ENCODE measurements at places on chromosomes 1 and 21.

GRCh38 chr1:27760426-27760825 lies 12.6 kb upstream of the STX12 start:
- DNase-seq = peak; percentile 39

DNA sequence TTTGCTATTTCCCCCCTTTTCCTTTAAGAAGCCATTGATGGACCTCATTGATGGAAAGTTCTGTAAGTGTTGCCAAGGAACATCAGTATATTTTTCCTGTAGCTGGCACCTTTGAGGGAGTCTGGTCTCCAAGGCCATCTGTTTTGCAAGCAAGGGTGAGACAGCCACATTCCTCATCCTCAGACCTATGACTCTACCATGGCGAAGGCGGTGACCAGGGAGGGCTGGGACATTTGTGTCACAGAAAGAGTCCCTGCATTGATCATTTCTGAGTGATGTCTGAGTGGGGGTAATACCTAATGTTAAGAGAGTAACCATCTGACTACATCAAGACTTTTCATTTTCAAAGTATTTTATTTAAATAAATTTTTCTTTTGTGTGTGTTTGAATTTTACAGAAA lies 35.4 kb downstream of the KIAA0040 start:
- DNase-seq = no peak

- no peak for DNase-seq
Measured at GRCh38 chr1:221756830-221757551, 15.1 kb upstream of the DUSP10 start.

- no peak for DNase-seq
Measured at GRCh38 chr1:186144505-186144904, 230.5 kb downstream of the TPR start.

- peak; percentile 30 for DNase-seq
Measured at GRCh38 chr1:88891951-88892340, 579 bp upstream of the GTF2B start.

DNA sequence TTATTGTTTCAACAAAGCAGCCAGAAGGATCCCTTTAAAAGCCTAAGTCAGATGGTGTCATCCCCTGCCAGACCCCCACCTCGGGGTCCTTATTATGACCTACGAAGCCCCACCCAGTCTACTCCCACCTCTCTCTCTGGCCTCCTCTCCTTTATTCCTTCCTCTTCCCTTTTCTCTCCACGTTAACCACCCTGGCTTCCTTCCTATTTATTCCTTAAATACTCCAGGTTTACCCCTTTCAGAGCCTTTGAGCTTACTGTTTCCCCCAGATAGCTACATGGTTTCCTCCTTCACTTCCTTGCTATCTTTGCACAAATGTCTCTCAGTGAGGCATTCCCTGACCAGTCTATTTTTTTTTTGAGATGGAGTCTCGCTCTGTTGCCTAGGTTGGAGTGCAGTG lies 12.0 kb upstream of the SLC9A1 start:
- no peak for DNase-seq

- no peak for DNase-seq
Measured at GRCh38 chr1:150267896-150268295, 920 bp downstream of the APH1A start.

- DNase-seq = no peak
Measured at GRCh38 chr1:147822292-147822691, 61.9 kb upstream of the GJA5 start.

GRCh38 chr1:4176841-4177240 lies 276.8 kb upstream of the C1orf174 start:
- DNase-seq = no peak

GRCh38 chr1:161735837-161736236 lies 13.7 kb upstream of the DUSP12 start:
- no peak for DNase-seq

- no peak for DNase-seq
Measured at GRCh38 chr1:152761609-152762213, 3.9 kb downstream of the KPRP start.

DNA sequence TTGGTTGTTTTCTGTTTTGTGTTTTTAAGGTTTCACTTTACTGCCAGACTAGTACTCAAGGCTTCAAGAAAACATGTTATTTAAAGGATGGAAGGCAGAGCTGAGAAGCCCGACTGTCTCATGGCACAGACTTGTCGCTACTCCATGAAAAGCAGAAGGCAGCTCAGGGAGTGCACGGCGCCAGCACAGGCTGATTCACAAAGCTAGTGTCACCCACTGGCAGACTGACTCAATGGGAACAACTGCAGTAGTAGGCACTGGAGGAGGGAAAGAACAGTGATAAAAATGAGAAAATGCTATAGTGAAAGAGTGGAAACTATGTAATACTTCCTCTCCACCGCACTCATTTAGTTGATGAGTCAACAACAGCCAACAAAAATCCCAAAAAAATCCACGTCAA lies 14.7 kb downstream of the HSF2BP start:
- no peak for DNase-seq

- no peak for DNase-seq
Measured at GRCh38 chr1:65001231-65001792, 35.0 kb upstream of the JAK1 start.

GRCh38 chr1:56910441-56910985 lies 55.3 kb downstream of the C8B start:
- DNase-seq = no peak

- no peak for DNase-seq
Measured at GRCh38 chr1:55669293-55669692, 454.1 kb upstream of the USP24 start.

- no peak for DNase-seq
Measured at GRCh38 chr1:188986745-188987417, 1490.8 kb downstream of the BRINP3 start.

DNA sequence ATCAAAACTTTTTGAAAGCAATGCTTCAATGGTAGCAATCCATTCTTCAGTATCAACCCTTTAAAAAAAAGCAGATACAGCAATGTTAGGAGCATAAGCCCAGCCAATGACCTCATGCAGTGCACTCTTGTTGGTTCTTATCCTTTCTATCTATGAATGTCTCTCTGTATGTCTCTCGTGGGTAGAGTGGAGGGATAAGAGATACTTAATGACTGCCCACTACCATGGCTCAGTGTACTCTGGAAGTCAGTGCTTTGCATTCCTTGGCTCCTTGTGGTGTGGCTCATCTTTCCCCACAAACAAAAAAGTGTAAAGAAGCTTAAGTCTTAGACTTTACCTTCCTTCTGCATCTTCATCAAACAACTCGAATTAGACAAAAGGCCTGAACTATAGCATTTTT lies 50.3 kb downstream of the PCSK9 start:
- no peak for DNase-seq

DNA sequence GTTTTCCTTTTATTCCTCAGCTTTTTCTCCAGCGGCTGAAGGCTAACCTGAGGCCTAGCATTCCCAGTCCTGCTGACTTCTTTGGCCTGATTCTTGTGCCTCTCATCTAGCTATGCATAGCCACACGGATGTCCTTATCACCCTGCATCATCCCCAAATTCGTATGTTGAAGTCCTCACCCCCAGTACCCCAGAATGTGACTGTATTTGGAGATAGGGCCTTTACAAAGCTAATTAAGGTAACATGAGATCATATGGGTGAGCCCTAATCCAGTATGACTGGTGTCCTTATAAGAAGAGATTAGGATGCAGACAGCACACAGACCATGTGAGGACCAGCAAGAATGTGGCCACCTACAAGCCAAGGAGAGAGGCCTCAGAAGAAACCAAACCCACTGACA lies 44.6 kb downstream of the CDCP2 start:
- DNase-seq = no peak

DNA sequence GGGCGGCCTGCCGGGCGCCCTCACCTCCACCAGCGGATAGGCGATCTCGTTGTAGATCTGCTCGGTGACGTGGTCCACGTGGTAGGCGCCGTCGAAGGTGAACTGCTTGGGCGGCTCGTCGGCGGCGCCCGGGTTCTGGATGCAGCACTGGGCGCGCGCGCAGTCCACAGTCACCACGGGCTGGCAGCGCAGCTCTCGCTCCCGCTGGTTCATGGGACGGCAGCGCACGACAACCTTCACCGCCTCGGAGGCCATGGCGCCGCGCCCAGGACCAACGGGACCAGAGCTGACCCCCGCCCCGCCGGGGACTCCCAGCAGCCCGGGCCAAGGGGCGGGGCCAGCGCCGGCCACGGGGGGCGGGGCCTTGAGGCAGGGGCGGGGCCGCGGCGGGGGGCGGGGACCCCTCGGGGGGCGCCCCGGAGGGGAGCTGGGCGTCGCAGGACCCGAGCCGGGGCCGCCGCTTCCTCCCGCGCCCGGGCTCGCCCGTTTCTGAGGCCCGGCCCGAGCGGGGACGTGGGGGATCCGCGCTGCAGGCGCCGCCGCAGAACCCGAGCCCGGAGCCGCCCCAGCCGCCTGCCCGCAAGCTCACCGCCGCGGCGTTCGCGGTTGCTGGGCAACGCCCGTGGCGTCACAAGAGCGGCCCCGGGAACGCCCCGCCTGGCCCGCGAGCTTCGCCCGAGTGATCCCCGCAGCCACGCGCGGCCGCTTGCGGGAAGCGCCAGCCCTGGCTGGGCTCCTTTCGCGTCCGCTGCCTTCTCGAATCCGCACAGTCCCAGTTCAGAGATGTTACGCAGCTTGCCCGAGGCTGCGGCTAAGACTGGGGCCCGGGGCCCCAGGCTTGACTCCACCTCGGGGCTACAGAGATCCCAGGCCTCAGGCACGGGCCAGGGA lies at the start of gene KIF17:
KIF17 (minus strand) TSS at position 556 of the 891 bp plus-strand sequence; CDS start at position 255, 301 bp downstream.
- DNase-seq = peak; percentile 53

DNA sequence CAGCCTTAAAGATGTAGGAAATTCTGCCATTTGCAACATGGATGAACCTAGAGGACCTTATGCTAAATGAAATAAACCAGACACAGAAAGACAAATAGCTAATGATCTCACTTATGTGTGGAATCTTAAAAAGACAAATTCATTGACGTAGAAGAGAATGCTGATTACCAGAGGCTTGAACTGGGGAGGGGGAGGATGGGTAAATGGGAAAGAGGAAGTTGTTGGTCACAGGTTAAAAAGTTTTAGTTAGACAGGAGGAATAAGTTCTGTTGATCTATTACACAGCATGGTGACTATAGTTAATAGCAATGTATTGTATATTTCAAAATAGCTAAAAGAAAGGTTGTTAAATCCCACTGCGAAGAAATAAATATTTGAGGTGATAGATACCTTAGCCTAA lies 62.8 kb downstream of the PKN2 start:
- DNase-seq = no peak

DNA sequence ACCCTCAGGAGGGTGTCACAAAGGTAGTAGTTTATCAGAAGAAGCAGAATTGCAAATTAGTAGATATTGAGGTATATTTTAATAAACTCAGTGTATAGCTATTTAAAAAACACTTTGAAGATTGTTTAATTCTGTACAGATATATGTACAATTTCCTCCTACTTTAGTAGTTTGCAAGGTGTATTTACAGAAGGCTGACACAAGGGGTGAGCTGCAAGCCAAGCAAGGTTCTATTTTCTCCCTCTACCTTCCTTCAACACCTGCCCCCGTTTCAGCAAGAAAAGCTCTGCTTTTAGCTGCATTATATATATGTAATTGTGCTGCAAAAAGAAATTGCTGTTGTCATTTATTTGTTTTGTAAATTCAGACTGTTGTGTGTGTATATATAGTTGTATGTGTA lies 674.2 kb upstream of the PKN2 start:
- DNase-seq = no peak

DNA sequence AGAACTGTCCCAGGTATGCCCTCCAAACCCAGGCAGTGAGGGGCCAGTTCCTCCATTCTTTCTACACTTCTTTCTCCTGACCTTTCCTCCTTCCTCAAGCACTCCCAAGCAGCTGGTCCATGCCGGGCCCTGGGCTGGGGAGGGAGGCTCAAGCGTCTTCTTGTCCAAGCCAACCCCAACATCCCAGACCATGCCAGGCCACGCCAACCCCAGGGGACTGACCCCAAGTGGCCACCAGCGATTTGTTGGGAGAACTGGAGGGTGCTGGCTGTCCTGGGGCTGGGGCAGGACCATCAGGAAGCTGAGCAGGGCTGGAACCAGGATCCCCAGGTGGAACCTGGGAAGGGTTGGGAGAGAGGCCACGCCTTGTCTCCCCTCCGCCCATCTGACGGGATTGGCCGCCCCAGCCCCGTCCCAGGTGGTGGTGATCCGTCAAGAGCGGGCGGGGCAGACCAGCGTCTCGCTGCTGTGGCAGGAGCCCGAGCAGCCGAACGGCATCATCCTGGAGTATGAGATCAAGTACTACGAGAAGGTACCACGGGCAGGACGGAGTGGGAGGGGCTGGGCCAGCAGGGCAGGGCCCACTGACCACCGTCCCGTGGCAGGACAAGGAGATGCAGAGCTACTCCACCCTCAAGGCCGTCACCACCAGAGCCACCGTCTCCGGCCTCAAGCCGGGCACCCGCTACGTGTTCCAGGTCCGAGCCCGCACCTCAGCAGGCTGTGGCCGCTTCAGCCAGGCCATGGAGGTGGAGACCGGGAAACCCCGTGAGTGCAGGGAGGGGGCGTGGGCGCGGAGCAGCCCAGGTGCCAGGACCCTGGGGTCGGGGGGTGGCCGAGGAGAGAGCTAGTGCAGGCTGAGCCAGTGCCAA lies 29.9 kb downstream of the EPHA8 start:
- DNase-seq = no peak
